ENCODE measurements at places on chromosomes 5 and 9. TPM values are rescaled to one million over a fixed set of nuclear protein-coding genes. Genes with fewer than 3 reads are reported as not detected.

- no peak for DNase-seq
These were observed 78.1 kb downstream of the GPR21 start for GRCh38 chr9:123111427-123112014.

The TSSK1B gene
- 68.7 TPM for total RNA-seq

- DNase-seq, result no peak
These were observed 5.7 kb downstream of the CREB3 start for GRCh38 chr9:35738186-35738585.

DNA sequence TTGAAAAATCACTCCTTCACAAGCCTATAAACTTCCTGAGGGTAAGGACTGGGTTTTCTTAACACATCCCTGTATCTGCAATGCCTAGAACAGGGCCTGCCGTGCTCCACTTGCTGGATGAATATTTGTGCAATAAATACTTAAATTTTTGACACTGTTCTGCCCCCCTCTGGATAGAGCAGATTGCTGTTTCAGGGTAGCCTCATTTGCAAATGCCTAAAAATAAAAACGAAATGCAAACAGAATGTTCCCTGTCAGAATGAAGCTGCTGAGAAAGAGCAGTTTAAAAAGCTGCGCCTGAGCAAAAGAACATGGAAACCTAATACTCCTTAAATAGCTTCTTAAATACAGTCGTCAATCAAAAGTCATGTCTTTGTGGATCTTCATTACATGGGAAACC, 385.3 kb downstream of the PRELID2 start:
- no peak for DNase-seq

The NIM1K gene
- 0.68 TPM for total RNA-seq

All from testis (tissue), 5 donors.